Vagina (tissue), 2 donors: ENCODE measurements at places on chromosomes 13 and 19.

DNA sequence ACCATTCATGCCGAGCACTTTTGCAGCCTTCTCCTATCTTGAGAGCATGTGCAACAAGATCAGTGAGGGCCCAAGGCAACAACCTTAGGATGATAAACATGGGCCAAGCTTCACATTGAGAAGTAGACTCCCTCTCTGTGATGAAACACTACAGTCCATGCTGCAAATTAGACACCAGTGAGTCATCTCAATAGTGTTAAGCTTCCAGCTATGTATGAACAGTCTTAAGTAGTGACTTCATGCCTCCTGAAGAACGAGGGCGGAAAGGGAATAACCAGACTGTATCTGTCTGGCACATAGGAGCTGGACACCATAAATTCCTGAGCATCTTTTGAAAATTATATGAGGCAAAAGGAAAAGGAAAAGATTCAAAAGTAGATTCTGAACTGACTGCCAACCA, 309.9 kb upstream of the SLITRK1 start:
- DNase-seq = no peak

DNA sequence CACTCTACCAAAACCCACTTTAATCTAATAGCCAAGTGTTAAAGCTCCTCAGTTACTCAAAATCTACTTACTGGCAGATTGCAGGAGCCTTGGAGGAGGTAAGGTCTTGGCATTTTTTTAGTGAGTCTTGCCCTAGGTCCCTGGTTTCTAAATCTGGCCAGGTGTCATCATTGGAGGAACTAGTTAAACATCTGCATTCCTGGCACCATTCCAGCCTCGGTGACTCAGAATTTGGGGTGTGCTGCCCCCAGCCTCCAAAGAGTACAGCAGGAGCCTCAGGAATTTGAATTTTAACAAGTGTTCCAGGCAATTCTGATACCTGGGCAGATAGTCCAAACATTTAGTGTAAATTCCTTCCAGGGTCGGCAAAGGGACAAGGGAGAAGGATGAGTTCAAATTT, 37.4 kb downstream of the KLF5 start:
- no peak for DNase-seq

- DNase-seq = no peak
Observed at GRCh38 chr13:31835932-31836331, 96.6 kb downstream of the RXFP2 start.

- DNase-seq = no peak
Observed at GRCh38 chr13:50156140-50156539, 140.9 kb downstream of the KCNRG start.

DNA sequence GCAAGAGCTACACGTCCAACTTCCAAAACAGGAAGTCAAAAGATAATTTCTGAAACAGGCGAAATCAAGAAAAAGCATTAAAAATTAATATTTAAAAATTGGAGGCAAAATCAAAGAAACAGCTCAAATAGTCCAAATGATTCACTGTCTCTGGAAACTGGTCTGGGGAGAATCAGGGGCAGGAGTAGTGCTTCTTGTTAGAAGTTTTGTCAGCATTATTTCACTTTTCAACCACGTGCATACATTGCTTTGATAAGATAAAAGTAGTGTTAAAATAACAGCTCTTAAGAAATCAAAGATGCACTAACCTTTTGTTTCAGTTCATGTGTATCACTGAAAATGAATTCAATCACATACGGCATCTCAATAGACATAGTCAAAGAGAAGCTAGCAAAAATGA, 53.8 kb downstream of the PARP4 start:
- DNase-seq = no peak

DNA sequence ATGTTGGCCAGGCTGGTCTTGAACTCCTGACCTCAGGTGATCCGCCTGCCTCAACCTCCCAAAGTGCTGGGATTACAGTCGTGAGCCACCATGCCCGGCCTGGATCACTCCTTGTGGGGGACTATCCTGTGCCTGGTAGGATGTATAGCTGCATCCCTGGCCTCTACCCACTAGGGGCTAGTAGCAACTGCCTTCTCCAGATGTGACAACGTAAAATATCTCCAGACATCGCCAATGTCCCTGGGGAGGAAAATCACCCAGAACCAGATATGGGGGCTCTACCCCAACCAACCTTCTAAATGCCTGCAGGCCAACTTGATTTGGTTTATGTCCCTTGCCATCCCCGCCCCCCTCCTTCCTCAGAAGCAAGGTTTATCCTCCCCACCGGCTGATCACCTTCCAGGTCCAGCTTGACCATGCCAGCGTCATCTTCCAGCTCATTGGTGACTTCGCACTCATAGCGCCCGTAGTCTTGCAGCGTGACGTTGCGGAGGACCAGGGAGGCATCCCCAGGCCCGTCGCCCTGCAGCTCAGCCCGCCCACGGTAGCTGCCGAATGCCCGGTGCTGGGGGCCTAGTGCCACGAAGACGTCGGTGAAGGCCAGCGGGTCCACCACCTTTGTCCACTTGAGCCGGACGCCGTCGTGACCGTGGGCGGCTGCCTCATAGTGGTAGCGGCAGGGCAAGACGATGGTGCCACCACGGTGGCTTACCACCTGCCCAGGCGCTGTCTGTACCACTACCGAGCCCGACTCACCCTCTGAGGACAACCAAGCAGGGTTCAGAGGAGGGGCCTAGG, 12.5 kb downstream of the TM6SF2 start:
- no peak for DNase-seq

DNA sequence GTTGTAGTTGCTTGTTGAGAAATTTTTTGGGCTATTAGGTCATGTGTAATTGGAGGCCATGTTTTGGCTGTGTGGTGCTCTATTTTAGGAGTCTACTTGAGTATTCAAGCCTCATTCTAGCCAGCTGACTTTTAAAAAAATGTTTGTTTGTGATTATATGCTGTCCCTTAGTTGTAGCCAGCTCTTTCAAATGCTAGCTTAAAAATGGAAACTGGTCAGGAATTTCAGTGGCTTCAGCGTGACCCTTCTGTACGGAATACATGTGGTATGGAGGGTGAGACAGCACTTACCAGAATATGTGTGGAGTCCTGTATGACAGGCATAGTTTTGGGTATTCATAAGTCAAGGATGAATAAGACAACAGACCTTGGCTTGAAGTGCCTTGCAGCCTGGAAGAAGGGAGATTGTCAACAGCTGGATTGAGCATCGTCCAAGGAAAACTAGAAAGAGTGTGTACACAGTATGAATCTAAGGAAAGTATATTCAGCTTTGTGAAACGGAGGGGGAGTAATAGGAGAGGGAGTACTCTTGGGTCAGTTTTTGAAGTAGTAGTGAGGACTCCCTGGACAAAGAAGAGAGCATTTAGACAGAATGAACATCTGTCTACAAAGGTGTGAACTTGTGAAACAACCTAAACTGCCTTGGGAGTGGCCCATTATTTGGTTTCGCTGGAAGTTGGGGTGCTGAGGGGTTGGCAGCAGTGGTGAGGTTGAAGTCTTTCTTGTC, 20.0 kb upstream of the WTIP start:
- DNase-seq = no peak

DNA sequence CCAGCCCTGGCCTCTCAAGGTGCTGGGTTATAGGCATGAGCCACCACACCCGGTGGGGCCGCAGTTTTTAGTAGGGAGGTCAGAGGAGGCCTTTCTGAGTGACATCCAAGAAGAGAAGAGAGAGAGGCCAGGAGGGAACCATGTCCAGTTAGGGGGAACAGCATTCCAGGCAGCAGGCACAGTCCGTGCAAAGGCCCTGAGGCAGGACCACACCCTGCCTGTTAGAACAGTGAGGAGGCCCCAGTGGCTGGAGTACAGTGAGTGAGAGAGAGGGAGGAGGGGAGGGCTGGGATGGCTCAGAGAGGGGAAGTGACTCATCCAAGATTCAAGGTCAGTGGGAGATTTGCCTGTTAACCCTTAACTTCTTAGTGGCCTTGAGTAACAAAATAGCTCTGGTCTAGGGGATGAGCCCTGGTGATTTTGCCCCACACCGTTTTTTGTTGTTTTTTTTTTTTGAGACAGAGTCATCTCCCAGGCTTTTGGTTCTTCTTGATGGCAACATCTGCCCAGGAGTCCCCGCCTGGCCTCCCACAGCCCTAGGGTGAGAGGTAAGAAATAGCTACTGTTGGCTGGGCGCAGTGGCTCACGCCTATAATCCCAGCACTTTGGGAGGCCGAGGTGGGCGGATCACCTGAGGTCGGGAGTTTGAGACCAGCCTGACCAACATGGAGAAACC, 2.7 kb upstream of the PLIN3 start:
- no peak for DNase-seq

- no peak for DNase-seq
Observed at GRCh38 chr13:91046715-91047327, 300.7 kb upstream of the MIR17HG start.

GRCh38 chr13:46318986-46319385, 68.1 kb downstream of the RUBCNL start:
- no peak for DNase-seq

GRCh38 chr13:68190818-68191217, 960.7 kb upstream of the PCDH9 start:
- no peak for DNase-seq

- no peak for DNase-seq
Observed at GRCh38 chr13:108974686-108975085, 345.3 kb downstream of the MYO16 start.

DNA sequence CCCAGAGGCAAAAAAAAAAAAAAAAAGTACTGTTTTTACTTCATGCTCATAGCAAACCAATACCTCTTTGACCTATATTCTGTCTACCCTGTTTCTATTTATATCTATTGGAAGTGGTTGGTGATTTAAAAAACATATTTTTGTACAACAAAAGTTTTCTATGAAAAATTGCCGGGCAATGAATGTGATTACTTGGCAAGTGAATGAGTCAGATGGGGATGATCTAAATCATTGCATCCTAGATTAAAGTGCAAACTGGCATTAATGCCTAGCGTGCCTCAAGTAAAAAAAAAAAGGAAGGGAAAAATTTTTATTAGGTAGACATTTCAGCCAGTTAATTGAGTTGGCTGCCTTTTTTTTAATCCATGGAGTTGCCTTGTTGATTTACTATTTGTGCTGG, 500.6 kb downstream of the KCTD12 start:
- no peak for DNase-seq

GRCh38 chr13:45630791-45631190, 15.3 kb upstream of the ERICH6B start:
- DNase-seq = no peak

- no peak for DNase-seq
Observed at GRCh38 chr13:23701636-23702035, 131.4 kb downstream of the TNFRSF19 start.

GRCh38 chr13:74227476-74228158, 93.4 kb upstream of the KLF12 start:
- no peak for DNase-seq

DNA sequence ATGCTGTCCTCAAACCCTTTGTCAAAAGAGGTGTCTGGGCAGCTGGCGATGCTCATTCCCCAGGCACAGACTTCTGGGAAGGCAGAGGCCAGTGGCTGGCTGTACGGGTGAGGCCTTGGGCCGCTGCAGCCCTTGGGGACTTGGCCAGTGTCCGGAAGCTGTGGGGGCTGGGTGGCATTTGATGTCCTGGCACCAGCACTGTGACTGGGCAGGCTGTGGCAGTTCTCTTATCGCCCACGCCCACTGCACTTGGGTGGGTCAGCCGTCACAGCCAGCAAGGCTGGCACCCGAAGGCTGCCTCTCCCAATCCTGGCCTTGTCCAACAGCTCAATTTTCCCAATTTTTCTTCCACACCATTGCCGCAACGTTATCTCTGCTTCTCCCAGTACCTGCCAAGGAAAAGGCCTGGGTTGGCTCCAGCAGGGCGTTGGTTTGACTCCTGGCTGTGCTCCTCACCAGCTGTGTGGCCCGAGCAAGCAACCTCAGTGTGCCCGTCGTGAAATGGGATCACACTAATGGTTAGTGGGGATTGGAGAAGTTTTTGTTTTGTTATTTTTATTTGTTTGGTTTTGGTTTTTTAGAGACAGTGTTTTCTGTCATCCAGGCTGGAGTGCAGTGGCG, 12.7 kb upstream of the SLC44A2 start:
- DNase-seq = no peak

GRCh38 chr13:97844151-97844550, 109.3 kb upstream of the IPO5 start:
- no peak for DNase-seq

GRCh38 chr13:27775943-27776342, 16.3 kb upstream of the GSX1 start:
- no peak for DNase-seq

DNA sequence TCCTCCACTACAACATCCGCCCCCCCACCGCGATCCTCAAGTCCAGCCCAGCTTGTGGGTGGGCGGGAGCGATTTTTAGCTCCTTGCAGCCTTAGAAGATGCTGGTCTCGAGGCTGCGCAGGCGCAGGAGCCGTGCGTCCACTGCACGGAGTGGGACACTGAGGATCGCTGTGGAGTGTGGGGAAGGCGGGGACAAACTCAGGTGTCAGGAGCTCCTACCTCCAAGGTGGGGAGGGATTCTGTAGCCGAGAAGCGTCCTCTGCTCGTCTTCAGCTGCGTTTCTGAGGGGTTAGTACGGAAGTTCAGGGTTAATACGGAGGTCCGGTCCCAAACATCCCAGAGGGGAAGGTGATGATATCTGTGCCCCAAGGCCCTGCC, at the start of gene RTBDN:
Gene RTBDN, minus strand, starts transcription at position 14 of the 378 bp plus-strand sequence. CDS start 4,600 bp downstream, outside the sequence.
- no peak for DNase-seq

- DNase-seq = no peak
Observed at GRCh38 chr13:22285867-22286266, 615.0 kb downstream of the FGF9 start.

GRCh38 chr19:5345895-5346386, 5.3 kb upstream of the PTPRS start:
- DNase-seq = no peak

- DNase-seq = no peak
Observed at GRCh38 chr19:21022996-21023395, 2.5 kb downstream of the ZNF430 start.

- no peak for DNase-seq
Observed at GRCh38 chr19:30344446-30345425, 27.4 kb upstream of the ZNF536 start.

DNA sequence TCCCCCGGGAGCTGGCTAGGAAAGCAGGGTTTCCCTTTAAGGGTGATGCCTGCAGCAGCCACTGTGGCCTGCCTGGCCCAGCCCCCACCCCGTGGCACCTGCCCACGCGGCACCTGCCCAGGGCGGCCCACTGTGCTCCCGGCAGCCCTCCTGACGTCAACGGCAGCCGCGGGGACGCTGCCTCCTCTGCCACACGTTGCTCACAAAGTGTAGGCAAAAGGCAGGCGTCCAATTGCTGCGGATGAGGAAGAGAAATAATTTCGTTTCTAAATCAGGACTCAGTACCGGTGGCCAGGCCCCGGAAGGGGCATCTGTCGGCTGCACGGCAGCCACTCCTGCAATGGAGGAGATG, 122.3 kb downstream of the URI1 start:
- no peak for DNase-seq

GRCh38 chr19:40262422-40262821, 22.7 kb downstream of the AKT2 start:
- DNase-seq = no peak

DNA sequence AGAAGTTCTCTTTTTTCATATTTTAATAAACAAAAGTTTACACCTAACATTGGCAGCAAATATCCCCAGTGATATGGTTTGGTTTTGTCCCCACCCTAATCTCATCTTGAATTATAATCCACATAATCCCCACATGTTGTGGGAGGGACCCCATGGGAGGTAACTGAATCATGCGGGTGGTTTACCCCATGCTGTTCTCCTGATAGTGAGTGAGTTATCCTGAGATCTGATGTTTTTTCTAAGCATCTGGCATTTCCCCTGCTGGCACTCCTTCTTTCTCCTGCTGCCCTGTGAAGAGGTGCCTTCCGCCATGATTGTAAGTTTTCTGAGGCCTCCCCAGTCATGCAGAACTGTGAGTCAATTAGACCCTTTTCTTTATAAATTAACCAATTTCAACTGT, 214.7 kb downstream of the SLITRK1 start:
- no peak for DNase-seq

GRCh38 chr13:25018729-25019115, 77.2 kb upstream of the PABPC3 start:
- no peak for DNase-seq
